Glutamatergic neuron (in vitro differentiated cells): ENCODE measurements at places on chromosomes 12 and 14. TPM values are rescaled to one million over a fixed set of nuclear protein-coding genes. Genes with fewer than 3 reads are reported as not detected.
A peak's percentile ranks its signal among the peaks of the same experiment; 100 is the strongest.

- DNase-seq = no peak
Measured at GRCh38 chr14:89466944-89467343, 49.9 kb upstream of the FOXN3 start.

Gene ZNF385A
- 26.6 TPM for total RNA-seq

GRCh38 chr14:93073358-93073707, 42.4 kb downstream of the ITPK1 start:
- no peak for DNase-seq

Gene VDR
- total RNA-seq = not detected

GRCh38 chr14:93937519-93937918, 10.4 kb downstream of the FAM181A start:
- no peak for DNase-seq

- no peak for DNase-seq
Measured at GRCh38 chr12:26044592-26044991, 80.2 kb downstream of the BHLHE41 start.

GRCh38 chr12:26648066-26648465, 184.9 kb downstream of the ITPR2 start:
- DNase-seq = no peak

DNA sequence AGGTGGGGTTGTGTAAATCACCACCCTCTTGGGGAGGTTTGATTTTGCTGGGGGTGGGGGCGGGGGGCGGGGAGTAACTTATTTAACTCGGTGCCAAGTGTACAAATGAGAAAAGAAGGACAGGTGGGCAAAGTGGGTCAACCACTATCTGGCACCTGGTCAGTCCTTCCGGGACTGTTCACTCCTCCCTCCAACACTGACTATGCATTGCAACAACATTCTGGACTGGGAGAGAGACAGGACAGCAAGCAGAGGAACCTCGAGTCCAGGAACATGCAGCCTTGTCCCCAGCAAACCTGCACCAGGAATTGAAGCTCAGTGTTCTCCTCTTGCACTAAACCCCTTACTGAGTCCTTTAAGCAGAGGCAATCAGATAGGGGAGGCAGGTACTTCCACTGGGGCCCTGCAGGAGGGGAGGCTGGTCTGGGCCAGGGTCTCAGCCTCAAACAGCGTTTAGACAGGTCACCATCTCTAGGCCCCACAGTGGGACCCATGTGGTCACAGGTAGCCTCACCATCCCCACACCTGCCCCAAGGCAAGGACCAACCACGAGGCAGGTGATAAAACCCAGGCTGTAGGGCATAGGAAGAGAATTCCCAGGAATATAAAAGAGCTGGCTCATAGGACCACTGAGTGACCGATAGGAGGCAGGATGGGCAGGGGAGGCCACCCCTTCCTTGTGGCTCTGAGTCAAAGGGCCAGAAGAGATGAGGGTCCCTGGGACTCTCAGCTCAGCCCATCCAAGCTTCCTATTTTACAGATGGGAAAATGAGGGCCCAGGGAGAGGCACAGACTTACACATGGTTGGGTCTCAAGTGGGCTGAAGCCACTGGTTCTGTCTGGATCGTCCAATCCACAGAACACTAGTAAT, 9.8 kb downstream of the CCDC85C start:
- no peak for DNase-seq

Gene CCDC175
- not detected for total RNA-seq

GRCh38 chr14:35161231-35161630, 38.9 kb downstream of the PRORP start:
- DNase-seq = no peak

DNA sequence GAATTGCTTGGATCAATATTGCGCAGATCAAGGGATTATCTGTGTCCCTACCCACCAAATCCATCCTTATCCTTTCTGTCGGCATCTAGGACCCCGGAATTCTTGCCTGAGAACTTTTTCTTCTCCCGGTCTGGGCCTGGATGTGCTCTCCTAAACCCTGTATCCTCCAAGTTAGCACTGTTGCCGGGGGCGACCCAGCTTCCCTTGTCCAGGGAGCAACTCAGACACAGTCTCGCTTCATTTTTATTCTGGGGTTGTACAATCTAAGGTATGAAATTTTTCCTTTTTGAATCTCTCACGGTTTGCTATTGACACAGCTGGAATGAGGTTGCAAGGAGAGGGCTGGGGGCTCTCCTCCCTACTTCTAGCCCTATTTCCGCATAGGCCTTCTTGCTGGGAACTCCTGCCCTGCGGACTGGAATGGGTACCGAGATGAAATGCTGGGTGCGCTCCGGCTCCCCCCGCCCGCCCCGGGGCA, 403 bp upstream of the PNP start:
- DNase-seq = peak; percentile 34

DNA sequence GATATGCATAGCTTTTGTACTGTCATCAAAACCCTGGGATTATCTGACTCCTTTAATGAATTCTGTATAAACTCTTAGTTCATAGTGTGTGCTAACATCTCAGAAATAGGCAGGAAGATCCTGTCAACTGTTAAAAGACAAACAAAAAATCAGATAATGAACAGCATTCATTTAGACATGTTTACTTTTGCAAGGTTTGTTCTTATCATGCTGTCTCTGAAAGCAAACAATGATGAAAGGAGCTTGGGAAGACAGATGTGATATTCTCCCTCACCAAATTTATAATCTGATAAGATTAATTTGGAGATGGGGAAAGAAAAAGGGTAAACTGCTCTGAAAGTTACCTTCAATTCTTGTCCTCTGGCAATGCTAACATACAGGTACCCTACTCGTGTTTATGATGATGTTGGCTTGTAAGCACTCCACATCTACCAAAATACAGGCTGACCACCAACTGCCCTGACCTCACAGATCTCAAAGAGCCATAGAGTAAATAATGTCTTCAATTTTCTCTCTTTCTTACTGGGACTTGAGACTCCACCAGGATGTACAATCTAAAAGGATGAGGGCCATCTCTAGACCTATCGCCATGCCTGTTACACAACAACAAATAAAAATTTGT, 233.8 kb downstream of the SSPN start:
- DNase-seq = no peak

GRCh38 chr12:78361683-78362082, 502.9 kb upstream of the SYT1 start:
- DNase-seq = no peak

GRCh38 chr14:65424531-65424930, 12.0 kb downstream of the FUT8 start:
- no peak for DNase-seq
